CD14-positive monocyte (primary cell): ENCODE measurements at places on chromosomes 12 and 14. TPM values are rescaled to one million over a fixed set of nuclear protein-coding genes. Genes with fewer than 3 reads are reported as not detected.
A peak's percentile ranks its signal among the peaks of the same experiment; 100 is the strongest.

DNA sequence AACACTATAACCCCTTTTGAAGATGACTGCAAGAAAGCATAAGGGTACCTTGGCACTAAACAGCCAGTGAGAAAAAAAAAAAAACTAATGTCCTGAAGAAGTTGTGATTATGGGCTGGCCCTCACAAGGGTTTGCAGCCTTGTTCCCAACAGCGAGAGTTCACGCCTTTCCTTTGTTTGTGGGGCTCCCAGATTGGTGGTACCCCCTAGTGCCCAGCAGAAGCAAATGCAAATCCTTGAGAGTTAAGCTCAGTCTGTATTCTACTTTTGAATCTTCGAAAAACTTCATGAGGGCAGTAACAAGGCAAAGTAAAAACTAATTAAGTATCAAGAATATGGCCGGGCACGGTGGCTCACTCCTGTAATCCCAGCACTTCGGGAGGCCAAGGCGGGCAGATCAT lies 238.9 kb upstream of the LMO3 start:
- no peak overlapping the region for H3K4me3 ChIP-seq
- no peaks in the 10 kb centered on the region for H3K4me1 ChIP-seq
- no peak overlapping the region for H3K27ac ChIP-seq

GRCh38 chr12:113445544-113446171 lies 23.5 kb downstream of the SDSL start:
- peak; percentile 72 for DNase-seq
- peak overlapping the region; percentile 4 for H3K27ac ChIP-seq
- H3K36me3 ChIP-seq = no peaks in the 10 kb centered on the region
- no peak overlapping the region for H3K4me3 ChIP-seq

DNA sequence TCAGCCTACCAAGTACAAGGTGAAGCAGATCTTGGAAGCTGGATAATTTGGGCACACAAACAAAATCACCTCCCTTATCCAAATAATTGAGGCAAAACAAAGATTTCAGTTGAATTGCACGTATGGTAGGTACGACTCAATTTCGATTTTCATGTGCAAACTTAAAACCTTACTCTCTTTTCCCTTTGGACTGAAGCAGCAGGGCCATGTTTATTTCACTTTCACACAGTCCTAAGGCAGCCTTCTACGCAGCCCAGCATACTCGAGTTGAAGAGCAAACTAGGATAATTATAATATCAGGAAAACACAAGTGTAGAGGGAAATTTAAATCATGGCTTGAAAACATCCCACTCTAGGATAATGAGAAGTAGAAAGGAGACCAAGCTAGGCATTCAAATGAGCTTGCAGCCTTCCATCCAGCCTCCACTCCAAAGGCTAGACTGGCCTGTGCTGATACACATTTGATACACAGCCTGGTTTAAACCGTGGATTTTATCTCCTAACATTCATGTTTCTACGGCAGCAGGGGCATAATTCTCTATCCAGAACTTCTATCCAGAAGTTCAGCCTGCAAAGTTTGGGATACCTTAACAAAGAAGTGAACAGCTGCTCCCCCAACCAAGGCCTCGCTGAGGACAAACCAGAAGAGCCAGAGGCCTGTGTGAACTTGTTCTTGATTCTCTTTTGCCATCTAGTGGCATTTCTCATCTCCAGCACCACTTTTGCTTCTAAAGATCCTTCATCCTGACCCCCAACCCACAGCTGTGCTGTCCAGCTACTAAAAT lies 2.4 kb upstream of the RNASE7 start:
- peak; percentile 41 for DNase-seq
- peaks cover 21% of the 10 kb centered on the region for H3K27me3 ChIP-seq
- no peak overlapping the region for H3K4me3 ChIP-seq
- no peaks in the 10 kb centered on the region for H3K36me3 ChIP-seq
- no peaks in the 10 kb centered on the region for H3K4me1 ChIP-seq
- no peak overlapping the region for H3K27ac ChIP-seq

GRCh38 chr14:50947446-50947845 lies 3.2 kb upstream of the PYGL start:
- H3K36me3 ChIP-seq = no peaks in the 10 kb centered on the region
- H3K4me3 ChIP-seq = no peak overlapping the region
- H3K27ac ChIP-seq = no peak overlapping the region
- no peaks in the 10 kb centered on the region for H3K27me3 ChIP-seq

GRCh38 chr12:121089031-121089812 lies 43.5 kb upstream of the P2RX7 start:
- H3K27ac ChIP-seq = no peak overlapping the region
- H3K27me3 ChIP-seq = no peaks in the 10 kb centered on the region
- H3K4me1 ChIP-seq = peaks cover 23% of the 10 kb centered on the region

DNA sequence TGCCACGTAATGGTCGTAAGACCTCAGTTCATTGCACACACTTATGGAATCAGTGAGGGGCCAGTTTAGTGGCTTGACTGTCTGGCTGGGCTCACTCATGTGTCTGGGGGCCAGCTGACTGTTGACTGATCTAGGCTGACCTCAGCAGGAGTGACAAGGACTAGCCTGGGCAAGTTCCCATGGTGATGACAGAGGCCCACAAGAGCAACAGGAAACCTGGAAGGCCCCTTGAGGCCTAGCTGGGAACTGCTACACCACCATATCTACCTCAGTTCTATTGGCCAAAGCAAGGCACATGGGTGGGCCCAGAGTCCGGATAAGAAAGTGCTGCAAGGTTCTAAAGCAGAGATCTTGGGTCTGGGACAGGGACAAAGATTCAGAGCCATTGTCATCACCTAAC lies 21.3 kb upstream of the RFLNA start:
- no peak overlapping the region for H3K27ac ChIP-seq
- H3K4me1 ChIP-seq = no peaks in the 10 kb centered on the region
- H3K36me3 ChIP-seq = no peaks in the 10 kb centered on the region
- no peak overlapping the region for H3K4me3 ChIP-seq
- H3K27me3 ChIP-seq = no peaks in the 10 kb centered on the region

KRT83 gene
- polyA plus RNA-seq = not detected in 2 replicates

GSC gene
- polyA plus RNA-seq = not detected in 2 replicates

TMEM229B gene
- 10.2 and 21.6 TPM in 2 replicates for polyA plus RNA-seq

MMP17 gene
- polyA plus RNA-seq = 2.8 TPM

SOAT2 gene
- not detected for polyA plus RNA-seq

IFNG-AS1 gene
- not detected in 2 replicates for polyA plus RNA-seq
